ENCODE measurements at places on chromosomes 6 and 20.

- DNase-seq: no peak
These were observed 1090.7 kb downstream of the KIF16B start for GRCh38 chr20:15482525-15482924.

GRCh38 chr6:157823001-157823527 lies at the start of gene SNX9:
Gene SNX9, plus strand, starts transcription at chr6:157823246. Its CDS starts 189 bp downstream, at chr6:157823435.
- DNase-seq: peak; percentile 37

DNA sequence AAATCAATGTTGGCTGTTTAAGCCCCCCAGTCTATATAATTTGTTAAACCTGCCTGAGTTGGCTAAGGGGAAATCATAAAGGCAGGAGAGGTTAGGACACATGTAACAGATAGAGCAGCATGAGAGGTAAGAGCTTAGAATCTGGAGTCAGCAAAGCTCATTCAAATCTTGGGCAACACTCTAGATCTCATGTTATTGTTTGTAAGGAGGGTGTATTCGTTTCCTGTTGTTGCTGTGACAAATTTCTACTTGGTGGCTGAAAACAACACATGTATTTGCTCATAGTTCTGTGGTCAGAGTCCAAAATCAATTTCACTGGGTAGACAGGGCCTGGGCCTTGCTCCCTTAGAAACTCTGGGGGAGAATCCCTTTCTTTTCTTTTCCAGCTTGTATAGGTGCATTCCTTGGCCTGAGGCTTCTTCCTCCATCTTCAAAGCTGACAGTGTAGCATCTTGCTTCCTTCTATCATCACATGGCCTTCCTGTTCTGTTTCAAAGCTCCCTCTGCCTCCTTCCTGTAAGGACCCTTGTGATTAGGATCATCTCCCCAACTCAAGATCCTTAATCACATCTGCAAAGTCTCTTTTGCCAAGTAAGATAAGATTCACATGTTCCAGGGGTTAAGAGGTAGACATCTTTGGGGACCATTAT lies 4.4 kb downstream of the LY86 start:
- DNase-seq: no peak

DNA sequence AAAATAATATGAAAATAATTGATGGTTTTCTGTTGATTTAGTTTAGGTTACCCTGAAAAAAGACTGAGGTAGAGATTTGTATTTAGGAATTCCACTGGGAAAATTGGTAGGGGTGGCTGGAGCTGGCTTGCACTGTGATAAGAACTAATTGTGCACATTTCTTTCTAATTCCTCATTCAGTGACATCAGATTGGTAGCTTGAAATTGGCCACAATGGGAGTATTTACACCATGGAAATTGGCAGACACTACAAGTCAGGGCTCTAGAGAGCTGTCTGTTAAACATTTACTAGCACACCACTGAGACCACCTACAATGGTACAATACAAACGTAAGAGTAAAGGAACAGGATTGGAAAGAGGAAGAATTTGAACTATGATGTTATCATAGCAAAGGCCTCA lies 52.0 kb upstream of the ISM1 start:
- DNase-seq: no peak

DNA sequence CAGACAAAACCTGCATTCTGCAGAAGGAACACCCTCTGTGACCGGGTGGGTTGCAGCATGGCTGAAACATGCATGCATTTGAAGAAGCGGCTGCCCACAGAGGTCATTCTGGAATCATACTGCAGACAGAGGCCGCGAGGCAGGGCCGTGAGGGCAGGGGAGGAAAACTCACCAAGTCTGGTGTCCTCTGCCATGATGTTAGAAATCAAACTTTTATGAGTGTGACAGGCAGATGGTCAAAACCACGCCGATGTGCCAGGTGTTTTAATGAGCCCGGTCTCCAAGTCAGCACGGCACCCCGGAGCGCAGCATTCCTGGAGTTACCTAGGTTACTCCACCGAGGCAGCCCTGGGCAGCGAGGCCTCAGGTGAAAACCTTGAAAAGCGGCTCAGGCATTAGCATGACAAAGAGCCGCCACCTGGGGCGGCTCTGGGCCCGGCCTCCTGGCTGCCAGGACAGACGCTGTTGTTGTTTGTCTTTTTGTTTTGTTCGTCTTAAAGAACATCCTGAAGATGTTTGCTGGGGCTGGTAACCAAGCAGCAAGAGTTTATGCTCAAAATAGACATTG lies 255.6 kb downstream of the ERMARD start:
- no peak for DNase-seq

- no peak for DNase-seq
These were observed 14.7 kb downstream of the UST start for GRCh38 chr6:148761527-148762011.

GRCh38 chr6:124524491-124525200 lies 437.6 kb upstream of the RNF217 start:
- no peak for DNase-seq

- DNase-seq: no peak
These were observed 1.9 kb downstream of the DHX16 start for GRCh38 chr6:30670760-30671527.

All from stimulated activated CD4-positive, alpha-beta T cell treated with anti-CD3 and anti-CD28 coated beads, Interleukin-1b, Interleukin-23, amount 100 ng/mL, for 1 hour (primary cell).